B cell (primary cell): ENCODE measurements at places on chromosomes 13 and 19. TPM values are rescaled to one million over a fixed set of nuclear protein-coding genes. Genes with fewer than 3 reads are reported as not detected.

The ZNF468 gene
- 35.3 and 37.7 TPM in 2 replicates for total RNA-seq

The ZNF497 gene
- 2.7 and 4.4 TPM in 2 replicates for total RNA-seq

The TMEM238 gene
- 4.3 and 4.7 TPM in 2 replicates for total RNA-seq

The ZNF284 gene
- 3.3 and 4.9 TPM in 2 replicates for total RNA-seq

The LYL1 gene
- 124 and 125 TPM in 2 replicates for total RNA-seq

The RTBDN gene
- not detected in 2 replicates for total RNA-seq

The SYT3 gene
- 0.17 and 0.39 TPM in 2 replicates for total RNA-seq

The RNF17 gene
- total RNA-seq = not detected in 2 replicates
